ENCODE measurements at places on chromosomes 1 and 21.

GRCh38 chr1:116377541-116378529, 4.8 kb downstream of the ATP1A1 start:
- peak; percentile 35 for DNase-seq

GRCh38 chr1:209622841-209623829, 29.1 kb downstream of the LAMB3 start:
- DNase-seq: no peak

- no peak for DNase-seq
Measured at GRCh38 chr1:45437323-45437722, 53.6 kb downstream of the TESK2 start.

DNA sequence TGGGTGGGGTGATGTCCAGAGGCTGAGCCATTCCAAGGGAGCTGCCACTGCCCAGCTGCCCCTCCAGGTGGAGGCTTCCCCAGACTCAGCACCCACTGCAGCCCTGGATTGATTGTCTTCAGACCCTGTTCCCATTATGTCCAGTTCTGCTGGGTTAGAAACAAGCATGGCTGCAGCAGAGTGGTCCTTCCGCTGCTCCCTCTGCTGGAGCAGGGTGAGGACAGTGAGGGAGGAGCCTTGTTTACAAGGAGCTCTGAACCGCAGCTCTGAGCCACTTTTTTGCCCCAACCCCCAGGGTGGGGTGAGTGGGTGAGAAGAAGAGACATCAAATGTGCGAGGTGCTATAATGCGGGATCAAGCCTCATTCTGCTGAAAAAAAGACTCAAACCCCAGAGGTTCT, 2.3 kb downstream of the TNNT2 start:
- DNase-seq: no peak

DNA sequence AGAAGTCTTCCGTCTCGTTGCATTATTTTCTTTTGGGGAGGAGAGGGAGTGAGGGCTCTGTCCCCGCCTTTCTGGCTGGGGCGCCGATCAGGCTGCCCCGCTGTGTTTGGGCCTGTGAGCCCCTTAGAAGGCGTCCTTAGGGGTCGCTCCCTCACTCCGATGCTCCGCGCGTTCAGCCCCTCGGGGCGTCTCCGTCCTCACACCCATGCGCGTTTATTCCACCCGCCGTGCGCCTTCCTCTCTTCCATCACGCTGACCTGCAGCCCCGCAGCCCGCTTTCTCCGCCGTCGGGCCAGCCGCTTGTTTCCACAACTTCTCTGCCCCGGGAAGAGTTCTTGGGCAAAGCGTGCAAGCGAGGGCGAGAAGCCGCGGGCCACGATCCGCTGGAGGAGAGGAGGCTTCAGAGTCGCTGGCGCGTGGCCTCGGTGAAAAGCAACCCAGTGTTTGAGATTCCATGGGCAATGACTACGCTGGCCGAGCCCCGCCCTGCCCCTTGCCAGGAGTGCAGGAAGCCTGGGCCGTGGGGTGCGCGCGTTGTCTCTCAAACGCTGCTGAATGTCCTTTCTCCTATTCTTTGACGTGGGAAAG, 27.7 kb downstream of the TRIM11 start:
- DNase-seq: no peak

DNA sequence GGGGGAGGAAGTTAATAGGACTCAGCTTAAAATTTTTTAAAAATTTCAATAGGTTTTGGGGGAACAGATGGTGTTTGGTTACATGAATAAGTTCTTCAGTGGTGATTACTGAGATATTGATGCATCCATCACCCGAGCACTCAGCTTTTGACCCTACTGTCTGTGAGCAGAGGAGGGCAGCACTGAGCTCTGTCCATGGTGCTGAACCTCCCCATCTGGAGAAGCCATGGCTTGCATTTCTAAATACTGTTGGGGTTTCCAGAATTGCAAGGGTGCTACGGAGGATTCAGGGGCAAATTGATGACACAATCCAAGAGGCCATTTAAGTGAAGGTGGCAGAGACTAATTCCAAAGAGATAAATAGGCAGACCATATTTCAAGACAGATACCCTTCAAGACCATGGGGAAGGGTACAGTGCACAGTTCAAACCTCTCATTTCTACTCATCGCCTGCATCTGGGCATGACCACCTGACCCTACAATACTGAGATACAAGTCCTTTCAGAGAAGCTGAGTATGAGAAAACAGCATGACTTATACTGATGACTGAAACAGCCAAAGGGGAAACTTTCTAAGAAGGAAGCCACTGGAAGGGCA, 17.2 kb downstream of the SYT2 start:
- DNase-seq: no peak

DNA sequence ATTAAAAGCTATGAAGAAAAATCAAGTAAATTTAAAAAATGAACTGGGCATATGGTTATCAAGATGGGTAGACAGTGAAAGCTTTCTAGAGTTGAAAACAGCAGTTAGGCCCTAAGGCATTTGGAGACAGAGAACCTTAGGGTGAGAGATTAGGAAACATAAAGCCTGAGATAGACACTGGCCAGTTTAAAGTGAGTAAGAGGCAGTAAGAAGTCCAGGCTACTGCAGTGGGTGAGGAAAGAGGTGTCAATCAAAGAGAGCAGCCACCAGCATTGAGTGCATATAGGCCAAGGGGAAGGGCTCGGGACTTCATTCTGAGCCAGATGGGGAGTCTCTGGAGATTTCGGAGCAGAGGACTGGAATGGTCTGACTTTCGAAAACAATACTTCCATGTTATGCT, 1360.5 kb upstream of the ADGRL4 start:
- no peak for DNase-seq

GRCh38 chr1:218783916-218784315, 389.8 kb upstream of the LYPLAL1 start:
- DNase-seq: no peak

GRCh38 chr1:40076895-40077312, 20.1 kb downstream of the PPT1 start:
- DNase-seq: no peak

DNA sequence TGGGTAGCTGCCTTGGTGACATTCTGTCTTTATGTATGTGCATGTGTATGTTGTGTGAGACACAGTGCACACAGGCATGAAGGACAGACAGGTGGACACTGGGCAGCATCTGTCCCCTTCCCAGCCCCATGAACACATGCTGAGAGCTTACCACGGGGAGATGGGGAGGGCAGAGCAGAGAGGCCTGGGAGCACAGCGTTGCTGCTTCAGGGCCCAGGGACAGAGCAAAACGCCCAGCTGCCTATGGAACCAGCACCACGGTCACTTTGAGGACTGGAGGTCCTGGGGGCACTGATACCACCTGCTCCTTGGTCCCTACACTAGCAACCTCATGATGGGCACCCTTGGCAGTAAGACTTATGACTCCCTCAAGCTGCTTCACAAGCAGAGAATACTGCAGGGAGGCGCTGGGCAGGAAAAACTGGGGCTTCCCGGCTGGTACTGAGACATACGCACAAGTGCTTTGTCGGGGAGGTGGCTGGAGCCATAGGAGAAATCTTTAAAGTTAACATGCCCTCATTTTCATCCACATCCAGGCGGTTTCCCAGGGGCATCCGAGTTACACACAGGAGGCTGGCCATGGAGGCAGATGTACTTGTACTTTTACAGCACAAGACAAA, 40.3 kb downstream of the LMX1A start:
- DNase-seq: no peak

DNA sequence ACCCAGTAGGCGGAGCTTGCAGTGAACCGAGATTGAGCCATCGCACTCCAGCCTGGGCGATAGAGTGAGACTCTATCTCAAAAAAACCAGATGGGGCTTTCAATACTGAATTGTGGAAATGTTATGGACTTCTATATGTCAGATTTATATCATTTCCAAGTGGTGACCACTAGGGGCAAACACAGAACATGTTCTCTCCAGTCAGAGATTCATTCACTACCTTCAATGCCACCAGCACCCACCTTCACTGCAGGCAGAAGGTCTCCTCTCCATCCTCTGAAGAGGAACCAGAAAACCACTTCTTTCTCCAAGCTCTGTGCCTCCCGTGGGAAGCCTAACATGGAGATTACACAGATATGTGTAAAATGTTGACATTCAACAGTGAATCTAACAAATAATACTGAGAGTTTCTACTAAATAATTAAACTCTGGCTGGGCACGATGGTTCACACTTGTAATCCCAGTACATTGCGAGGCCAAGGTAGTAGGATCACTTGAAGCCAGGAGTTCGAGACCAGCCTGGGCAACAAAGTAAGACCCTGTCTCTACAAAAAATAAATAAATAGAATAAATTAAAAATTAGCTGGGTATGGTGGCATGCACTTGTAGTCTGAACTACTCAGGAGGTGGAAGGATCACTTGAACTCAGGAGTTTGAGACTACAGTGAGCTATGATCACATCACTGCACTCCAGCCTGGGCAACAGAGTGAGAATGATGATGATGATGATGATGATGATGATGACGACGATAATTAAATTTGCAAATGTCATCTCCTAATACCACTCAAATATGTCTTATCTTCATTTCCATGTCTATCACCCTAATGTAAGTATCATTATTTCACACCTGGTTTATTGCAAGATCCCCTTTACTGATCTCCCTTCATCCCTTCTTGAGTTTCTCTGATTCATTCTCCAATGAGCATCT, 151.1 kb downstream of the ZNF281 start:
- no peak for DNase-seq

DNA sequence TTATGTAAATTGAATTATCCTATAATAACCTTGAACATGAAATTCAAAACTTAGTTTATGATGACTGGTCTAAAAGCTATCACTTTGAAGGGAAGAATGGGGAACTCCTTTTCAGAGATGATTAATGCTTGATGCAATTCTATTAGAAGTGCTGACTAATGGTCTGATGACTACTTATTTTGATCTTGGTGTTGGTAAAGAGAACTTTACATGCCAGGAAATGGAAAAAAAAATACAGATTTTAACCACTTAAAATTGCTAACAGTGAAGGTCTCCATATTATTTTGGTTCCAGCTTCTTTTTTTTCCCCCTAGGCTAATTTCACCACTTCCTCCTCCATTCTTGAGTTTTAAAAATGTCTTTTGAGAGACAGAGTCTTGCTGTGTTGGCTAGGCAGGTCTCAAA, 22.9 kb downstream of the S1PR1 start:
- no peak for DNase-seq
